ENCODE measurements at places on chromosomes 4 and X. TPM values are rescaled to one million over a fixed set of nuclear protein-coding genes. Genes with fewer than 3 reads are reported as not detected.

Gene ERVMER34-1
- not detected for total RNA-seq

Gene TEX13B
- not detected for total RNA-seq

Gene ANKRD37
- 9.8 TPM for total RNA-seq

Gene BLTP1
- 58.7 TPM for total RNA-seq

Gene PLK4
- 2.1 TPM for total RNA-seq

GRCh38 chr4:158624889-158625478, 46.7 kb downstream of the C4orf46 start:
- DNase-seq, result no peak

GRCh38 chr4:120299631-120300030, 233.0 kb upstream of the MAD2L1 start:
- DNase-seq, result no peak

DNA sequence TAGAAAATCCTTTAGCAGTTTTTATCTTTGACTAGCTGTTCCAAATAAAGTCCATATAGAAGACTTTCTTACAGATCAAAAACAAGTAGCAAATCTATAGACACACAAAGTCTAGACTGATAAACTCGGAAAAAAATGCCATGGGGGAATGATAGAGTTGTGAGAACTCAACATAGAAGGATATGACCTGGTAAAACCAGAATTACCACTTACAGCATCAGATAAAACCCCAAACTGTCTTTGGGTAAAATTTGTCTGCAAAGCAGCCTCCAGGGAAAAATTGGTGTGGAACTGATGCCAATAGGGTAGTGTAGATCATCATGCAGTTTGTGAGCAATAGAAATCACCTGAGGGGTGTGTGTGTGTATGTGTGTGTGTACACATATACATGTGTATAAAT, 579.1 kb downstream of the SPOCK3 start:
- DNase-seq, result no peak

DNA sequence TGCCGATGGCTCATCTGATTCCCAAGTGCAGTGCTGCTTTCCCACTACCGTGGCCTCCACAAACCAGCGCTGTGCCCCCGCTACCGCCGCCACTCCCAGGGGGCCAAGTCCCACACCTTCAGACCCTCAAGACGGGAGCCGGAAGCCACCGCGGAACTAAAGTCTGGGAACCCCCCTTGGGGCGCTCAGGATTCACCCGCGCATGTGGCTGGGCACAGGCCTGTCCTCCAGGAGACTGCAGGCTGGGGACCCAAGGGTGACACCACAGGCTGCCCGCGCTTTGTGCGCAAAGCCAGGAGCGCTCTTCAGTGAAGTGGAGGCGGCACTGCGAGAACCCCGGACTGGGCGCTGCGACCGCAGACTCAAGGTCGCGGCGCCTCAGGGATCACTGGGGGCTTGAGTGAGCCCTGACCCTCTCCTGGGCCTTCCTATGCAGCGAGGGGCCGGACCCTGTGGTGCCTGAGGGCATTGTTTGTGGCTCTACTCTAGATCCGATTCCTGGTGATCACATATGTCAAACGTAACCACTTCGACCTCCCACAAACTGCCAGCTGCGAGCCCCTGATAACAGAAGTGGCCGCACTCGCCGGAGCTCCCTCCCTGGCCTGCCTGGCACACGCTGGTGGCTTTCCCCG, 20.4 kb upstream of the TBC1D14 start:
- DNase-seq, result peak; percentile 66

DNA sequence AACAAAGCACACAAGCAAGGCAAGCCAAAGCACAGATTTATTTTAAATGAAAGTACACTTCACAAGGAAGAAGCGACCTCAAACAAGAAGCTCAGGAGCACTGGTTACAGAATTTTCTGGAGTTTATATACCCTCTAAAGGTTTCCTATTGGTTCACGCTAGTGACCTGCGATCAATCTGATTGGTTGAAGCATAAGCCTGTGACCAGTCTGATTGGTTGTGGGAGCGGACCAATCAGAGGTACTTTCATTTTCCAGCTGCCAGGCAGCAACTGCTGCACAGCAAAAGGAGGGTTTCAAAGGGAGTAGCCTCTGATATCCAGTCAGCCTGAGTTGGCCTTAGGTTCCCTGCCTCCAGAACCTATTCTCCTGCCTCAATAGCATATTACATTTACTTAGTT, 4.6 kb upstream of the AREG start:
- no peak for DNase-seq

DNA sequence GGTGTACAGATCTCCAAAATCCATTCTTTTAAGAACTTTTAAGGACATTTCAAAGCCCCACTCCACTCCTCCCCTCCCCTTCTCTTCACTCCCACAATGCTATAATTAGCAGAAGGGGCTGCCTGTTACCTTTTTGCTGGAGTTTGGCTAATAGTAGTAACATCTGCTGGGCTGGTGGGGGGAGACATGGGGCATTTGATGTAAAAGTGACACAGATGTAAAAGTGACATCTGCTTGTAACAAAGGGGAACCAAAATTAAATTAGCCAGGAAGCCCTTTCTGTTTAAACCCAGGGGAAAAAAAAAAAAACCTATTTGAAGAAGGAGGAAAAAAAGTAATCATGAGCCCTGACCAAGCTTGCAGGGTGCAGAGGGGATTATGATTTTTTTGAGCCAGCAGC, 5.4 kb upstream of the PHOX2B start:
- DNase-seq, result no peak

DNA sequence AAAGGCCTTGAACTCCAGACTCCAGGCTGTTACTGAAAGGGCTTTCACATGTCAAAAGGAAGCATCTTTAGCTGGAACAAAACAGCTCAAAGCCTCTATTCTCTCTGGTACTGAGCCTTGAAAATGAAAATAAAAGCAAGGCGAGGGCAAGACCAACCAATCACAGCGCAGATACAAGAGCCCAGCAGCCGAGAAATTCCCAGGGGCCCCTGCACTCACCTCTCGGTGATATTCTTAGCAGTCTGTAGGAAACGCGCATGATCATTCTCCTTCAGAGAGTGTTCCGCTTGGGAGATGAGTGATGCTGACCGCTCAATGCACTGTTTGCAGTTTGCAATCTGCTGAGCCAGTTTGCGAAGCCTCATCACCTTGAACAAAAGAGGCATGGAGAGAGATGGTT, 138.1 kb downstream of the MID1 start:
- DNase-seq, result no peak

DNA sequence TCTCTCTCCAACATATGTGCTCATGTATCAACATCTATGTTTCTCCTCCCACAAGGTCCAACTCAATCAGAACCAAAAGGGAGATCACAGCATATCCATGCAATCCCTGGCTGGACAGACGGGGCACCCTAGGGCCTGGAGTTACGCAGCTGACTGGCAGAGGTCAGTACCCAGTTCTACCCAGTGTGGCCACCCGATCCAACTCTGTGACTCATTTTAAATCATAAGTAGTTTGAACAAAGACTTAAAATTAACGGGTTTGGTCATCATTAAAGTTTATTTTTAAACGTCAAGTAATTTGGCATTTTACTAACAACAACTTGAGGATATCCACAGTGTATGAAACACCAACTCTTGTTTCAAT, 59.5 kb downstream of the APBB2 start:
- DNase-seq, result no peak

DNA sequence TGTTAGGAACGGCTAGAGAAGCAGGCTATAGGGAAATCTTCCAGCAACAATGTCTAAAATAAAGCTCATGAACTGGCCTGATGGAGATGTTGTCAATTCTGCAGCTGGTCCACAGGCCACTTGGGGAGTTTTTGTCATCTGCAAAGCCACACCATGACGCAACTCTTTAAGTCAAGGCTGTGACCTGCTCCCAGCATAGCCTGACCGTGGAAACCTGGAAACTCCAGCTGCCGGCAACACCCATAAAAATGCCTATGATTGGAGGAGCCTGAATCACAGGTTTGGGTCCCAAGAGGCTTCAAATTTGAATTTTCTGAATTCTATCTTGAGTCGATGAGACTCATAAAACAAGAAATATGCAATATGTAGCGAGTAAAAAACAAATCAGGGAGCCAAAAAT, 969.2 kb upstream of the PRKX start:
- no peak for DNase-seq

DNA sequence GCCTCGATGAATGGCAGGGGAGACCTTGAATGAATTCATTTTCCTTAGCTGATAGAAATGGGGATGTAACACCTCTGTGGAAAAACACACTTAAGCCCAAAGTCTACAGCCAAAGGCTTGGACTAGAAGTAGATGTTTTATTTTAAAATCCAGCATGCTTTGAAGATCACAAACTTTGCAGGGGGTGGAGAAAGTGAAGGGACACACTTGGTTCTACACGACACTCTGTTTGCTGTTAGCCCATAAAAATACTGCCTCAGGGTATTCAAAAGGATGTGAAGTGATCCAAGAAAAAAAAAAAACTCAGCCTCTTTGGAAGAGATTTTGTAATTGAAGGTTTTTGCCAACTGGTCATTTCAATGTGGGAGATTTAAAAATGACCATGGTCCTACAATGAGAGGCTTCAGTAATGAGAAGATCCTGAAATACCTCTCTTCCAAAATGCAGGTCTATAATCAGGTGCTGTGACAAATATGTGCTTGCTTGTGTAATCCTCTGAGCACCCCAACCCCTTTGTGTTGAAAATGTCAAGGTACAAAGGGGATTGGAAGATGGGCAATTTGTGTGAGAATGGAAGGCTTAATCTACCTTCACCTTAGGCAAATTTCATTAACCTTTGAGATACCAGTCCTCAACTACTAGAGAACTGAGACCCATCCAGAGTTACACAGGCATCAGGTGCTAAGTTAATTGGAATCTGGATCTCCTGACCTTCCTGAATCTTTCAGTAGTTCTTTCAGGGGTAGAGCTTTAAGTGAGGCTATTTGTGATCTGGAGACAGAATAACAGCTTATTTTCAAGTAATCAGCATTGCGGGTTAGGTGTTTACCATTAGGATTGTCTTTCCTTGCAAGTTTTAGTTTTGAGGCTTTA, 82.5 kb downstream of the HS6ST2 start:
- no peak for DNase-seq

DNA sequence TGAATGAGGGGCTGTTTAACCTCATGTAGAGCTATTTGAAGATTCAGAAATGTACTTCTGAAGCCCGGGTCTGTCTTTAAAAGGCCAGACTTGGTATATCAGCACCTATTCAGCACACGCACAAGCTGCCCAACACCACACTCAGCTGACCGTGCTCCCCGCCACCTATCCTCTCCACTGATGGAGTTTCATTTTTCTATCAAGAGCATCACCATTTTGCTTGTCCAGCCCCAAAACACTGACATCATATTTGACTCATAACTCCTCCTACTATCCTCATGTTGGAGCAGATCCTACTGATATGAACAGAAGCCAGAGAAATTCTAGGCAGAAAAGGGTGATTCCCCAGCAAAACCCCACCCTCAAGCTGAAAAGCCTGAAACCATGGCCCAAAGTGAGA, 100.3 kb downstream of the SORBS2 start:
- no peak for DNase-seq

GRCh38 chr4:94274912-94275311, 67.2 kb downstream of the SMARCAD1 start:
- DNase-seq, result no peak

DNA sequence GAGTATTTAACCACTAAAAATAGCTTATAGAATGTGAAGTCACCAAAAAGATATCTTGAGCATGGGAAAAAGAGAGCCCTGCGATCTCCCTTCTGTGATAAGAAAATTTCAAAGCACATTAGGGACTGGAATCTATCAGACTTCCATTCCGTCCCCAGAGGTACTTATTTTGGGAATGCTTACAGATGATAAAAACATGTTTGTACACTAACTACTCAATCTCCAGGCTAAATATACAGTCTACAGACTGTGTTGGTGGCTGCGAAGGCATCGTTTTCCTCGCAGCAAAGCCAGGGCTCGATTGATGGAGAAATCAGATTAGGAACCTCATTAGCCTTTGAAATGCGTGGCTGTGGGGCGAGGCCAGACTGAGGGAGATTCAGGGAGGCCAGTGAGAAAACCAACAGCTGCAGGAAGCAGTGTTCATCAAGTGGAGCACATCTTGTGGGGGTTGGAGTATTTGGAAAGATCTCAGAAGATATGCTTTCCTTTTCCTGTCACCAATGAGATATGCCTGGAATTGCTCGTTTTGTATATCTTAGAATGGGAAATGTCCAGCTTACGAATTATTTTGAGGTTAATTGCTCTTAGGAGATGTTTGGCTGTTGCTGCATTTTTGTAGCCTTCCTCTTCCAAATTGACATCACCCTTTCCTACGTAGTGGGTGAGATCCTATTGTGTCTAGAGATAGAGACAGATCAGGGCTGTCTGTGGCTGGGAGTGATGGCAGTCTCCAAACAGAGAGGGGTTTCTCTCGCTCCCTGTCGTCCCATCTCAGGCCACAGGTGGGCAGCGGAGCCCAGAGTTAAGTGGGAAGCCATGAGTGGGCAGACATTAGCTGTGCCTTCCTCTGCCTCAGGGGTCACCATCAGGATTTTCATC, 224.9 kb upstream of the FAT1 start:
- no peak for DNase-seq

DNA sequence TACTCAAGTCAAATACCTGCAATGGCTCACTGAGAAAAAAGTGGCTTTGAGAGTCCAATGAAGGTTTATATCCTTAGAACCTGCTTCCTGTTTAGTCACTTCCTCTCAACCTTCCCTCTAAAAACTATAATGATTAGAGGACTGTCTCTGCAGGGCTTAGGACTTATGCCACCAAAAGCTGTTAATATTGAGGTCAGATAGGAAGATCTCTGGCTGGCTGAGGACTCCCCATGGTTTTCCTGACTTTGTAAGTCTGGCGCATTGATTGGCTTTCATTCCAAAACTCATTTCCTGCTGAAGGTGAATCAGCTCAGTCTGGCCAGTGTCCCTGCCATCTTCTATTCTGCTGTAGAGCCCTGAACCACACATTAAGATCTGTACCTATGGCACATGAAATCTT, 140.9 kb upstream of the ANK2 start:
- DNase-seq, result no peak

DNA sequence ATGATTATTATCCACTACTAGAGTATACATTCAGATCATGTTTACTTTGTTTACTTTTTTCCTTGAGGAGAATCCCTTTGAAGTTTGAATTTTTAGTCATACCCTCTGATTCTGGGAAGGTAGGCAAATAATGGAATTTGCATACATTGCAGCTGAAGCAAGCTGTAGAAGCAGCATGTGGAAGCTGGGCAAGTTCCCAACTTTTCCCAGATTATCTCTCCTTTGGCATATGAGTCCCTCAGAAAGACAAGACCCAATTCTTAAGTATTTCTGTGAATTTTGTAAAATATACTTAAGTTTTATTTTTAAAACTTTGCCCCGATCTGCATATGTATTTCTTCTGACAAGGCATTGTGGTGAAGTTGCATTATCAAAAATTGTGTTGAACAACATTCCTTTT, 94.9 kb downstream of the CNKSR2 start:
- DNase-seq, result no peak

GRCh38 chr4:182683661-182684060, 233.5 kb downstream of the DCTD start:
- no peak for DNase-seq

- DNase-seq, result no peak
Observed at GRCh38 chr4:110675426-110675825, 52.5 kb upstream of the PITX2 start.
